ENCODE measurements at places on chromosomes 5 and 9. TPM values are rescaled to one million over a fixed set of nuclear protein-coding genes. Genes with fewer than 3 reads are reported as not detected.

The PCDHB7 gene
- total RNA-seq: 0.29 TPM

The ADAMTS6 gene
- total RNA-seq: 17.8 TPM

The PCDHGA10 gene
- total RNA-seq: 1.4 TPM

The TAF11L2 gene
- not detected for total RNA-seq

The ANKRD18A gene
- total RNA-seq: 46.0 TPM

The ASPN gene
- total RNA-seq: 0.12 TPM

The ADAMTSL2 gene
- not detected for total RNA-seq

The EPB41L4A gene
- total RNA-seq: 12.4 TPM

The CDX1 gene
- not detected for total RNA-seq

The PCDHGB7 gene
- 1.2 TPM for total RNA-seq

The LOX gene
- 10.7 TPM for total RNA-seq

The ANKS6 gene
- 21.8 TPM for total RNA-seq

The ITGA2 gene
- total RNA-seq: 14.1 TPM

The LCN6 gene
- total RNA-seq: not detected

The SEC24A gene
- 39.1 TPM for total RNA-seq

The PCDHGA11 gene
- 0.30 TPM for total RNA-seq

The TNC gene
- 49.8 TPM for total RNA-seq

The LMX1B gene
- 3.9 TPM for total RNA-seq

The IL9 gene
- total RNA-seq: not detected

The HTR4 gene
- not detected for total RNA-seq

The PPP6C gene
- total RNA-seq: 41.7 TPM

The ROPN1L gene
- not detected for total RNA-seq

The CCDC112 gene
- 10.3 TPM for total RNA-seq

The SYK gene
- 6.7 TPM for total RNA-seq

The SLC45A2 gene
- not detected for total RNA-seq

The RAI14 gene
- total RNA-seq: 47.9 TPM

The CKMT2 gene
- total RNA-seq: not detected

The DEPDC1B gene
- 6.0 TPM for total RNA-seq

The SPATA31E1 gene
- total RNA-seq: not detected

The CTSV gene
- 1.9 TPM for total RNA-seq

The PTGES gene
- total RNA-seq: 96.6 TPM

The SHC3 gene
- total RNA-seq: 0.02 TPM

The FLT4 gene
- not detected for total RNA-seq

The INSL6 gene
- total RNA-seq: not detected

The ADAMTS16 gene
- total RNA-seq: not detected

The HAND1 gene
- total RNA-seq: not detected

The MOB3B gene
- 3.7 TPM for total RNA-seq

The ZDHHC11 gene
- total RNA-seq: 7.0 TPM

The FBP2 gene
- total RNA-seq: not detected
